Stimulated activated CD8-positive, alpha-beta memory T cell treated with anti-CD3 and anti-CD28 coated beads, Interleukin-15, amount 100 ng/mL, for 4 hours (primary cell): ENCODE measurements at places on chromosomes 12 and 14.

DNA sequence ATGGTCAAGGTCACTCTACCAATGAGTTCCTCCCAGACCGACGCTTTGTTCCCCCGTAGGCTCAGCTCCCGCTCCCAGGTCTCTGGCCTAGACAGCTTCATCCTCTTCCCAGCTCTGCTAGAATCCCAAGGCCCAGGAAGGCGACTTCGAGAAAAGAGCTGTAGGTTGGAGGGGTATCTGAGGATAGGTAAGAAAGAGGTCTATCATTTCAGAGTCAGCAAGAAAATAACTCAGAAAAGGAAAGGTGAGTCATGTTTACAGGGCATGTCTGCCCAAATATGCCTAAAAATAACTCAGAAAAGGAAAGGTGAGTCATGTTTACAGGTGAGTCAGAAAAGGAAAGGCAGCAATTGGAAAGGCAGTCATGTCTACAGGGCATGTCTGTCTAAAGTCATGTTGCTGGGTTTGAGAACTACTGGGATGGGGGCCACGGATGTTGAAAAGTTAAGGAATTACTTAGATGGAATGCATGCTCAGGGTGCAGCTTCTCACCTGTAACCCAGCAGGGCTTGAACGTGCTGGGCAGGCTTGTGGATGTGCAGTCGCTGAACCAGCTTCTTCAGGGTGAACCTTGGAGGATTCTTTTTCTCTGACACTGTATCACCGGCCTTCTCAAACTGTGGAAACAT lies 12.2 kb downstream of the TEP1 start:
- DNase-seq: no peak

GRCh38 chr12:42588524-42589464 lies 752 bp downstream of the PRICKLE1 start:
- DNase-seq: no peak

GRCh38 chr14:85731186-85731585 lies 201.2 kb downstream of the FLRT2 start:
- no peak for DNase-seq

- DNase-seq: no peak
Observed at GRCh38 chr12:66699738-66700482, 21.0 kb upstream of the GRIP1 start.

DNA sequence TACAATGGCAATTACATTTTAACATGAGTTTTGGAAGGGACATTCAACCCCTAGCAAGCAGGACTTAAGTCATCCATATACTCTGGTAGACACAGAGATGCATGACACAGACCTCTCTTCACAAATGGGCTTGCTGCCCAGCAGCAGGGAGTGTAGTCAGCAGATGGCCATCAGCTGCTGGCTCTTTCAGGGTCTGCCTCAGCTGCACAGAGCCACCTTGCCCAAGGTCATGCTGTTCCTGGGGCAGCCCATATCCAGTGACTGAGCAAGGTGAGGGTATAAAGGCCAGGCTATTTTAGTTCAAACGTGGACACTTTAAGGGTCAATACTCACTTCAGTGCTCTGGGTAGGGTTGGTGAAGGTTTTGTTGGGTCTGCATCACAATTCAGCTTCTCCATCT lies 58.3 kb upstream of the JDP2 start:
- DNase-seq: no peak

- no peak for DNase-seq
Observed at GRCh38 chr12:54024127-54024526, 4.1 kb upstream of the HOXC6 start.
